Right ventricle myocardium superior (tissue), 1 donor: ENCODE measurements at places on chromosomes 13 and 19.

- DNase-seq, result no peak
Observed at GRCh38 chr19:53422551-53422950, 9.2 kb upstream of the ZNF761 start.

DNA sequence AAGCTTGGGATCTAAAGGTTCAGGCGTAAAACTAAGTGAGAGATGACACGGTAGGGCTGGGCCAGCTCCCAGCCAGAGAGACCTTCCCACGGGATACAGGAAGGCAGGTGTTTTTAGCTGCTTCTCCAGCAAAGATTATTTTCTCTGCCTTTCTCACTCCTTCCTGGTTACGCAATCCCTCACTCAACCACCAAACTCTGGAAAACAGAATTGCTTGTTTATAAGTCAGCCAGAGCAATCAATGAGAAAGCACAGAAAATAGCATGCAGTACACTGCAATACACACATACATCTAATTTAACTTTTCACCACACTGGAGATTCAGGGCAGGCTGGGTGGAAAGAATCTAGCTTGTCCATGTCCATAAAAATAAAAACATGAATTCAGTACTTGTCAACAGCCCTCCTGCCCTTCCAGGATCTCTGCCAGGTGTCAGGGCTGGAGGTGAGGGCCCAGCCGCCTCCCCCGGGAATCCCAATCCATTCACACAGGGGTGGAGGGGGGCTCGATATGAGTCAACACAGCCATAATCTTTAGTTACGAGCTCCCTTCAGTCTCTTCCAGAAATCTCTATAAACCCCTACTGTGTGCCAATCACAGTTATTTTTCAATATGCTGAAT lies 12.2 kb downstream of the RHPN2 start:
- DNase-seq, result no peak

GRCh38 chr13:43985422-43986072 lies 105.8 kb downstream of the LACC1 start:
- DNase-seq, result no peak

DNA sequence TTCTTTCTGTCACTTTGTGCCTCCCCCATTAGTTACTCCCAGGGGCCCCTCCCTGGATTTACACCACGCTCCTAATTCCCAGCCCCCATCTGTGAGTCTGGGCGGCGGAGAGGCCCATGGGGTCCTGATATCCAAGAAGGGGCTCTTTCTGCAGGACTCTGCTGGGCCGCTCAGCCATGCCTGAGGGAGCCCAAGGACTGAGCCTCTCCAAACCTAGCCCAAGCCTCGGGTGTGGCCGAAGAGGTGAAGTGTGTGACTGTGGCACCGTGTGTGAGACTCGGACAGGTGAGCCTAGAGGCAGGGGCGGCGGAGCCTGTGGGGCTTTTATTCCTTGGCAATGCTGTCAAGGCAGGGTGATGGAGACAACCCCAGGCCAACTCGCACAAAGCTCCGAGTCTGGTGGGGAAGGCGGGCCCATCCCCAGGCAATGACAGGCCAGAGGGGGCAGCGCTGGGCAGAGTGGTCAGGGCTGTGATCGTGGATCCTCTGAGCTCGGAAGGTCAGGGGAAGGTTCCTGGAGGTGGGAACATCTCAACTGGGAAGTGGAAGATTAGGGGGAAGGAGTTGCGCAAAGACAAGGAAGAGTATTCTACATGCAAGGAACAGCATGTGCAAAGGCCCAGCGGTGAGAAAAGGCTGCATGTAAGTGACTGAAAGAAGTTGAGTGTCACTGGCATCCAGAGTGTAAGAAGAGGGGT lies 1.6 kb downstream of the PLEKHG2 start:
- DNase-seq, result peak; percentile 60

GRCh38 chr13:77406644-77407440 lies 79.9 kb upstream of the MYCBP2 start:
- no peak for DNase-seq

GRCh38 chr19:38650172-38650775 lies 2.8 kb downstream of the ACTN4 start:
- DNase-seq, result no peak
